ENCODE measurements at places on chromosomes 16 and 17.

GRCh38 chr16:67594956-67595355 lies 32.6 kb downstream of the CTCF start:
- no peak for DNase-seq

- DNase-seq = no peak
Measured at GRCh38 chr17:38852771-38853291, 690 bp downstream of the RPL23 start.

GRCh38 chr17:37039269-37039668 lies 90.5 kb downstream of the AATF start:
- no peak for DNase-seq

GRCh38 chr16:28025631-28026030 lies 37.9 kb downstream of the GSG1L start:
- no peak for DNase-seq

DNA sequence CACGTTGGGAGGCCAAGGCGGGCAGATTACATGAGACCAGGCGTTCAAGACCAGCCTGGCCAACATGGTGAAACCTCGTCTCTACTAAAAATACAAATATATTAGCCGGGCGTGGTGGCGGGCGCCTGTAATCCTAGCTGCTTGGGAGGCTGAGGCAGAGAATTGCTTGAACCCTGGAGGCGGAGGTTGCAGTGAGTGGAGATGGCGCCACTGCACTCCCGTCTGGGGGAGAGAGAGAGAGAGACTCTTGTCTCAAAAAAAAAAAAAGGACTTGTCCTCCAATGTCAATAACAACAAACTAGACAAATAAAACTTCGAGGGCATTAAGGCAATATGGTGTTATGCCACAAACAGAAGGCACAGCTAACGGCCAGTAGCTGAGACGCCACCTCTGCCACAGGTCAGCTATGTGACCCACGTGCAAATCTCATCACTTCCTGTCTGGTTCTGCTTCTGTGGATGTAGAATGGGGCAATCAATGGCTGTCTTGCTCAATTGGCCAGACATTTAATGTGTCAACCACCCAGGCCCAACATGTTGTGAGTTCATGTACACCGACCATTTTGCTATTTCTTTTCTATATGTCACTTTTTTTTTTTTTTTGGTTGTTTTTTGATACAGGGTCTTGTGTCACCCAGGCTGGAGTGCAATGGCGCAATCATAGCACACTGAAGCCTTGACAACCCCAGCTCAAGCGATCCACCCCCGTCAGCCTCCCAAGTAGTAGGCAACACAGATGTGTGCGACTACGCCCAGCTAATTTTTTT lies 834 bp upstream of the TXNDC11 start:
- no peak for DNase-seq

- no peak for DNase-seq
Measured at GRCh38 chr17:6823011-6823442, 8.5 kb downstream of the TEKT1 start.

DNA sequence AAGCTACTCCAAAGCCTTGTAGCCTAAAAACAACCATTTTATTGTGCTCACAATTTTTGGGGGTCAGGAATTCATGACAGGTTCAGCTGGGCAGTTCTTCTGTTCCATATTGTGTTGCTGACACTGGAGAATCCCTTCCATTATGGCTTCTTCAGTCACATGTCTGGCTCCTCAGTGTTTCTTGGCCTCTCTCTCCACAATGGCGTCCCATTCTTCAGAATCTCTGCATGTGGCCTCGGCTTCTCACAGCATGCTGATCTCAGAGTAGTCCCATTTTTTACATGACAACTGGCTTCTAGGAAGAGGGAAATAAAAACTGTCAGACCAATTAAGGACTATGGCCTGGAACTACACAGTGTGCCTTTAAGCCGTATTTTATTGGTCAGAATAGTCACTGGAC lies 49.7 kb downstream of the NF1 start:
- DNase-seq = no peak

DNA sequence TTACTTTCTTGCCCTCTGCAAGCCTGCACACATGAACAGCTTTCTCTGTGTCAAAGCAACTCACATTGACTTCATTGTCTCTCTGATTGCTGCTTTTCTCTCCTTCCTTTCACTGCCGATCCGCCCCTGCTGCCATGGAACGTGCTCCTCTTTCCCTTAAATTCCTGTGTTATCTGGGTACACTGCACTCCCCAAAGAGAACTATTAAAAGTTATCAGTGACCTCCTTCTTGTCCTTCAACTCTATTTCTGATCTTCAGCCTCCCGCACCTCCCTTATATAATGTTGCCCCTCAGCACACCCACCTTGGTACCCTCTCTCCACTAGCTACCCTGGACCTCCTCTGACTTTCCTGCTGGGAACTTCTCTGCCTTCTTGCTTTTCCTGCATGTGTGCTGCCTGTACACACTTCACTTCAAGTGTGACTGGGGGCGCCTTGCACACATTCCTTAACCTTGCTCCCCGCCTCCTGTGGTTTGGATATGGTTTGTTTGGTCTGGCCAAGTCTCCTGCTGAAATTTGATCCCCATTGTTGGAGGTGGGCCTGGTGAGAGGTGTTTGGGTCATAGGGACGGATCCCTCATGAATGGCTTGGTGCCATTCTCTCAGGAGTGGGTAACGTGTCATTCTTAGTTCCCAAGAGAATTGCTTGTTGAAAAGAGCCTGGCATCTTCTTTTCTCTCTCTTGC lies 26.7 kb upstream of the PMP22 start:
- DNase-seq = no peak

DNA sequence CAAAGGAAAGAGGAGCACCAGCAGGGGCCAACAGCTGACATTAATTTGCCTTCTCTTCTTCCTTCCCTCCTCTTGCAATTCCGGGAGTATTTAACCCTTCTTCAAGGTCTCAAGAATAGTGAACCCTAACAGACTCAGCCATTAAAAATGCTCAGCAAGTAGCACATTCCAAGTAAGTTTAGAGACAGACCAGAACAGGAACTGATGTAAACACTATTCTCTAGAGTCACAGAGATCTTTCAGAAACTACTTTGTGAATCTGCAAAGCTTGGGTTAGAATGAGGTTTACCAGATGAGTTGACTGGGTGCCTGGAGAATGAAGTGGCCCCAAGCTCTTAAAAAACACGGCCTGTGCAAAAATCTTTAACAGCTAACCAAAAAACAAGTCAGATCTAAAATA lies 50.9 kb downstream of the TEX2 start:
- DNase-seq = no peak

GRCh38 chr16:53022374-53022773 lies 30.3 kb downstream of the CHD9NB start:
- DNase-seq = no peak

GRCh38 chr17:38590988-38591758 lies 14.6 kb downstream of the SRCIN1 start:
- DNase-seq = no peak

- DNase-seq = no peak
Measured at GRCh38 chr17:31631766-31632165, 227.3 kb downstream of the COPRS start.

GRCh38 chr17:56739776-56740175 lies 93.9 kb downstream of the C17orf67 start:
- DNase-seq = no peak

DNA sequence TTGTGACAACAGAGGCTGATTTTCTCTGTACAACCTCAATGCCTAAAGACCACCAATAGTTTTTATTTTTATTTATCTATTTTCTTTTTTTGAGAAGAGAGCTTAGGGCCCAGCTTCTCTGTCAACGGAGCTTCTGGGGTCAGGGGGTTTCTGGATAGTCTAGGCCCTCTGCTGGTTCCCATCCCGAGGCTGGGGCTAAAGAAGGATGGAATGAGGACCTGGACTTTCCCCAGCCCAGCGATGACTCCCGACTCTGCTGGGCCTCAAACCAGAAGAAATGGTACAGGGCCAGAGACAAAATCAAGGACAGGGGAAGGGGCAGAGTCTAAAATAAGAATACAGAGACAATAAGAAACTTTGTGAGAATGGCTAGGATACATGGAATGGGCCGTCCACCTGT lies 5.7 kb upstream of the TSPOAP1 start:
- DNase-seq = no peak

Measured in GM12878 (cell line).